ENCODE measurements at places on chromosomes 2 and 18.

DNA sequence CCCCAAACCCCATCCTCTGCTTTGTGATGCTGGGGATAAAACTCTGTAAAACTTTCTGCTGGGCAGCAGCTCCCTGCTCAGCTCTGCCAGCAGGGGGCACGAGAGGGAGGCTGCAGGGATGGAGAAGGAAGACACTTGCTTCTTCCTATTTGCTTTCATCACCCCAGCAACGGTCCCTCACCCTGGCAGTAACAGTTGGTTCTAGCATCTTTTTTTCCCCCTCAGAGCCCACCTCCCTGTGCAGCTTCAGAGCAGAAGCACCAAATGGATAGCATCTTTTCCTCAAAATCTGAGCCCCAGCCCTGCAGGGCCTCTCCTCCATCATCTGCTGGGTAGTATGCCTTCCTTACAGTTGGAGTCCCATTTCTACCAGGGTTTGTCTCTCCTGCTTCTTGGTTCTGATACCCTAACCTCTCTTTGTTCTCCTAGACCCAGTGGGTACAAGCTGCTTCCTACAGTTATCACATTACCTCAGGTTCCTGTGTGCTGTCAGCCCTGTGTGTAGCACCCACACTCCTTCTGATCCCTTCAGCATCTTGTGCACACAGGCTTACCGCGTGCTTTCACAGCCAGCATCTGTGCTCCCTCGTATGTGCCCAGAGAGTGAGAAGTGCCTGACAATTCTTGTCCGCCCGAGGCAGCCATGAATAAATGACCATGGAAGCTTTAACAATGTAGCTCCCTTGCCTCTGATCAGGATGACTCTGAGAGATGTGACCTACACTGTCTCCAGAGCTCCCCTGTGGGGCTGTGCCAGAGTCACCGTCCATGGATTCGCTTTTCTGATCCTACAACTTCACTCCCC is 14.5 kb downstream of the CKAP2L start:
- DNase-seq, result peak; percentile 53

- no peak for DNase-seq
Measured at GRCh38 chr2:38968021-38968420, 78.3 kb downstream of the ARHGEF33 start.

GRCh38 chr2:119108186-119108585 is 50.4 kb downstream of the C1QL2 start:
- DNase-seq, result no peak

GRCh38 chr2:231378026-231378722 is 17.3 kb upstream of the B3GNT7 start:
- no peak for DNase-seq
